ENCODE measurements at places on chromosomes 5 and 9.
A peak's percentile ranks its signal among the peaks of the same experiment; 100 is the strongest.

DNA sequence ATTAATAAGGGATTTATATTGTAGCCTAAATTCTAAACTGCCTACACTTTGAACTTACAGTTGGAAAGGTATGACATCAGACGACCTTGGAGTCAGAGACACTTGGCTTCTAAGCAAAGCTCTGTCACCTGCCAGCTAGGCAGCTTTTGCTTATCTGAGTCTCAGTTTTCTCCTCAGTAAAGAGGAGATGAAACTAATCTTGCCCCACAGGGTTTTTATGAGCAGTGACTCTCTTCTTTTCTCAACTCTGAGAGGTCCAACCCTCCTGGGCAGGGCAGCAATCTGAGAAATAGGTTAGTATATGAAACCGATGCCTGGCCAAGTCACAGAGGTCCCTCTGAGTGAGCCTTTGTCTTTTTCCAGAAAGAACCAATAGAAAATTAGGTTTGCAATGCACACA is 53.9 kb downstream of the WDR36 start:
- DNase-seq, result no peak

DNA sequence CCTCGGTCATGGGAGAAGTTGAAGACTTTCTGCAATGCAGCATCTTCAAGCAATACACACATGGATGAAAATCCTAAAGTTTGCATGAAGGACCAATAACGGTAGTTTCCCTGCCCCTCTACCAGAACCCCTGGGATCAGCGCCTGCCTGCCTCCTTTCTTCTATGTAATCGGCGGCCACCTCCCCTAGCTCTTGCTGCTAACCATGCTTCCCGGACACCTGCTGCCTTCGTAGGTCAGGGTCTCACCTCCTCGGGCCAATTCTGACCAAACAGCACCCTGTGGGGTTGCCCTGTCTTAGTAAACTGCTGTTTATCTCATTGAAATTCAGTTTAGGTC is 388 bp upstream of the MED10 start:
- DNase-seq, result no peak

- DNase-seq, result peak; percentile 89
Observed at GRCh38 chr9:133184971-133185370, 21.3 kb upstream of the GBGT1 start.

DNA sequence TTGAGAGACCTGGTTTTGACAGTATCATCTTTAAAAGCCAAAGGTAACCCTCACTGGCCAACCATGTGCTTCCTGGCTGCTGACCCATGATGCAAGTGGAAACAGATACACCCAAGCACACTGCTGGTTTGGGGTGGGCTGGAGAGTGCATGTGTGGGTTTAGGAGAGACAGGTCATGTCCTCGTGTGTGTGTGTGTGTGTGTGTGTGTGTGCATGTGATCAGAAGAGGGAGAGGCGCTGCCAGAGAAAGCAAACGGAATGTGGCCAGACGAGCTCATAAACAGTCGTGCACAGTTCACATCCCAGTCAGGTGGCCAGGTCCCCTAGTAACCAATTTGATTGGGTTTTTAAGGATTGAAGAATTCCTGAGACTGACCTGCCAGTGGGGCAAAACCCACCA is 112.8 kb upstream of the ICE1 start:
- DNase-seq, result no peak

DNA sequence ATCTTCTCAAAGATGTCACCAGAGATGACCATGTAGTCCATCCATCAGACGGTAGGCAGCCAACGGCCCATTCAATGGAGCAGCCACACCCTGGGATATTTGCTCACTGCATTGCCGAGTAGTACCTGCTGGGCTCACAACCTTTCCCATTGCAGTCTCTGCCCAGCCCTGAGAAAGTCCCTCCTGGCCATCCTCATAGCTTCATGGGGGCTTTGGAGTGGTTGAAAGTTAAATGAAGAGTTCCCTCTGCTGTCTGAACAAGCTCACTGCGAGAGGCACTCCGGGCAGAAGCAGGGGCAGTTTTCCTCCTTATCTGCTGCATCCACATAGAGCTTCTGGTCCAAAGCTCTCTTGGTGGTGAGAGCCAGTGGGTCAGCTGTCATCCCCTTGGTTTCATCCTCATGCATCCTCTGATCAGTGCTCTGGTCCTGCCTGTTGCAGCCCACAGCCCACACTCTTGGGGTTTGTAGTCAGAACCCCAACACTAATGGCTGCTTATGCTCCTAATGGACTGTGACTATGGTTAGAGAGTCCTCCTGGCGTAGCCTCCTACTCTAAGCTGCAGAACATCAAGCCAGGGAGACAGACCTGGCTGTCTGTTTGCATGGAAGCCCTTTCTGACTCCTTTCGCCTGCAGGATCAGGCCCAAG is 23.3 kb downstream of the TNFSF8 start:
- peak; percentile 72 for DNase-seq

GRCh38 chr5:158431369-158432029 is 572.6 kb upstream of the CLINT1 start:
- peak; percentile 64 for DNase-seq

- peak; percentile 2 for DNase-seq
Observed at GRCh38 chr5:98031496-98031895, 742.0 kb upstream of the RGMB start.

GRCh38 chr9:10479172-10479571 is 133.6 kb downstream of the PTPRD start:
- DNase-seq, result peak; percentile 0

DNA sequence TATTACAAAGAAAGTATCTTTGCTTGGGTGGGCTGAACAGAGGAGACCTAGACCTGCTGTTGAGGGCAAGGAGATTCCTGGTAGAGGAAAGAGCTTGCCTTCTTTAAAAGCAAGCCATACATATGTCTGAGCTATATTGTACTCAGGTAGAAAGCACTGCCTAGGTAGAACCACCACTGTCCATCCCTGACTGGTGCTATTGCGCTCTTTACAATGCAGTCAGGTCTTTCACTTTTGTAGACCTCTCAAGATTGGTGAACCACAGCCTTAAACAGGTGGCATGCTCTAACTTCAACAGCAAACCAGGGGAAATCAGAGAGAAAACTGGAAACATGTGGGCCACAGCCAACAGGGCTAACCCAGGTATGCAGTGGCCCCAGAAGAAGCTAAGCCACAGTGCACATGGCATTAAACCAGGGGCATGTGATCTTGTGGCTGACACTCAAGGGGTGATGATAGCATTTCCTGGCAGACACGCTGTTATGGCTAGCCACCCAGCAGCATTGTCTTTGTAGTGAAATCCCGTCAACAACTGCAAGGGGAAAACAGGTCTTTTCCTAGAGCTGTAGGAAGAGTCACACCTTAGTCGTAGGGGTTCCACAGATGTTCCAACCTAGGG is 253.9 kb upstream of the PCSK5 start:
- DNase-seq, result no peak

DNA sequence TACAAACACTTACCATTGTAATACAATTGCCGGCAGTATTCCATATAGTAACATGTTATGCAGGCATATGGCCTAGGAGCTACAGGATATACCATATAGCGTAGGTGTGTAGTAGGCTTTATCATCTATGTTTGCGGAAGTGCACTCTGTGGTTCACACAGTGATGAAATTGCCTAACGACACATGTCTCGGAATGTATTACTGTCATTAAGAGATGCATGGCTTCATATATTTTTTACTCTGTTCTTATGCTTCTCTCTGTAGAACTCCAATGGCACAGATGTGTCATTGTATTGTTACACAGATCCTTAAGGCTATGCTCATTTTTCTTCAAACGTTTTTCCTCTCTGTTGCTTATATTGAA is 19.2 kb upstream of the ANKRD18A start:
- DNase-seq, result no peak

DNA sequence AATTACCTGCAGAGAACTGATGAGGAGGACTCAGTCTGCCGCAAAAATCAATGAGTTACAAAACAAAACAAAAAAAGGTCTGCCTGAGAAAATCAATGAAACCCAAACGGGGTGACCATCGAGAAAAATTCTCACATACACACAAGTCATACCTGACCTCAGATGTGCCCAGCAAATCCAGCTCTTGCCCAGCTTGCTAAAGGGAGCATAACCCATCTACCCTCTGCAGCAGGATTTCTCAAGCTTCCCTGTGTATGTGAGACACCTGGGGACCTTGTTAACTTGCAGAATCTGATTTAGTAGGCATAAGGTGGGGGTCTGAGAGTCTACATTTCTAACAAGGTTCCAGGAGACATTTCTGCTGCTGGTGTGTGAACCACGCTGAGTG is 126.3 kb downstream of the TLE1 start:
- no peak for DNase-seq

- peak; percentile 8 for DNase-seq
Observed at GRCh38 chr5:16585041-16585667, 31.6 kb downstream of the RETREG1 start.

DNA sequence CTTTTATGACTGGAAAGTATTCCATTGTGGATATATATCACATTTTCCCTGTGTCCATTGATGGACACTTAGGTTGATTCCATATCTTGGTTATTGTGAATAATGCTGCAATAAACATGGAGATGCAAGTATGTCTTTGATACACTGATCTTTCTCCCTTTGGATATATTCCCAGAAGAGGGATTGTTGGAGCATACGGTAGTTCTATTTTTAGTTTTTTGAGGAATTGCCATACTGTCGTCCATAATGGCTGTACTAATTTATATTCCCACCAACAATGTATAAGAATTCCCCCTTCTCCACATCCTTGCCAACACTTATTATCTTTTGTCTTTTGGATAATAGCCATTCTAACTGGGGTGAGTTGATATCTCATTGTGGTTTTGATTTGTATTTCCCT is 54.9 kb upstream of the PITX1 start:
- DNase-seq, result no peak

DNA sequence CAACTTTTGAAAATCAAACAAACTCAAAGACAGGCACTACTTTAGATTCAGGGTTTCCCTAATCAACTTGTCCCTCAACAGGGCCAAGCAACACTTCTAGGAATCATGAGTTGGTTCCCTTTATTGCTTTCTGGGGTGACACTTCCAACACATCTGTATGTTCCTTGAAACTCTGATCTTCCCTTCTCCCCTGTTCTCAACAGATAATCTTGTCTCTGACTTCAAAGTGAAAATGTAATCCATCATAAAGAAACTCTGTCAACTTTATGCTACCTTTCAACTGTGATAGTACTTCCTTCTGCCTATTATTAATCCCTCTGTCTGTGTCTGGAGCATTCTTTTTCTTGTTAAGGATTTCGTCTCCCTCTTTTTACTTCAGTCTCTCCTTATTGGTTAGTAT is 250.1 kb upstream of the MEF2C start:
- DNase-seq, result no peak

GRCh38 chr9:69674112-69674685 is 2.0 kb upstream of the APBA1 start:
- no peak for DNase-seq

DNA sequence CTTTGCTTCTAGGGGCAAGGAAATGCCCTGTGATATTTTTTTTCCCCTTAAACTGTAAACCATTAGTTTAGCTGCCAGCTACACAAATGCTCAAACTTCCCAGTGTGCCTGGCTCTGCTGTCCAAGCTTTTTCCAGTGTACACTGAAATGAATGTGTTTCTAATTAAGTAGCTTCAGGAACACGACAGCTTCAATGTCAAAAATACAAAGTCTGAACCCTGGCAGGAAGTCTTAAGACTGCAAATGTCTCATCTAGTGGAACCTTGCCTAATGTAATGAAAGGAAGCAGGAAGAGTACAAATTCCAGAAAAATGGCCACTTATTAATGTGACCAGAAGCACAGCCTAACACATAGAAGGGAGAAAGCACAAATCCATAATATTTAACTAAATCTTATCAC is 255.2 kb downstream of the CRB2 start:
- peak; percentile 52 for DNase-seq

DNA sequence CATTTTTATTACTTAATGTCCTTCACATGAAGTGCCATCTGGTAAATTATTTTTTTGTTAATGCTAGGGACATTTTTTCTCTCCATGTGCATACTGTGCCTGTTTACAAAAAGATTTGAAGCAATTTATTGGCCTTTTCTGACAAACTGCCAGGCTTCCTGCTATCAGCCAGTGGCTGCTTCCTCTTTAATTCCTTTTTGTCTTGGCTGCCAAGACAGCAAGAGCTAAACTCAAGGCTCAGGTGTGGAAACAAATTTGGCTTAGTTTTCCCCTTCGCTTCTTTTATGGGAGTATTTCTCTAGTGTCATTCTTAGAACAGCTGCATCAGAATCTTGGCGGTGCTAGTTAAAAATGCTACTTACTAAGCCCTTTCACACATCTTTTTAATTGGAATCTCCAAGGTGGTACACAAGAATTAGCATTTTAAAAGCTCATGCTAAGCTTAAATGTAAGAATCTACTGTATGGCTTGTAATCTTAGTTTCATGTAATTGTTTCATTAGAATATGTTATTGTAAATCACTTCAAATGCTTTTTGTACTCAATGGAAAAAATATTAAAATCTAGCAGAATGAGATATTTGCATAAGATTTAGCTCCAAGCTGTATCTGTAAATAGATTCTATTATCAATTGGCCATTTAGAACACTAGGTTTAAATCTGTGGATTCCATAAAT is 134.2 kb upstream of the RASGRF2 start:
- no peak for DNase-seq

- peak; percentile 6 for DNase-seq
Observed at GRCh38 chr5:123874600-123875201, 362.7 kb downstream of the CSNK1G3 start.

DNA sequence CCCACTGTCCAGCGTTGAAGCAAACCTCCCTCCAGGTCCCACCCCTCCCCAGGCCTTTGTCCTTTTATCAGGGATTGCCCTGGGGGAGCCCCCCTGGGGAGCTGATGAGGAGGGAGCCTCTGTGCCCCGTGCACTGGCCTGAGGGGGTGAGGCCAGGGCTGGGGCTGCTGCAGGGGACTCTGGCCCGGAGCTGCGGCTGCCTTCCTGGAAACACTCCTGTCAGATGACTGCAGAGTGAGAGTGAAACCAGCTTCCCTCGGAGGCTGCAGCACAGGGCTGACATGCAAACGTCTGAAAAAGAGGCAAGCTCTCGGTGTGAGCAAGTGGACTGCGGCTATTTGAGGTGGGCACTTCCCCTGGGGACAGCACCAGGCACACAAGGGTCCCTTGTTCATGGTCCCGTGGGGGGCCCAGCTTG is 4.6 kb upstream of the TRAF2 start:
- peak; percentile 57 for DNase-seq

GRCh38 chr5:64707191-64707590 is 16.9 kb downstream of the SHISAL2B start:
- DNase-seq, result no peak

DNA sequence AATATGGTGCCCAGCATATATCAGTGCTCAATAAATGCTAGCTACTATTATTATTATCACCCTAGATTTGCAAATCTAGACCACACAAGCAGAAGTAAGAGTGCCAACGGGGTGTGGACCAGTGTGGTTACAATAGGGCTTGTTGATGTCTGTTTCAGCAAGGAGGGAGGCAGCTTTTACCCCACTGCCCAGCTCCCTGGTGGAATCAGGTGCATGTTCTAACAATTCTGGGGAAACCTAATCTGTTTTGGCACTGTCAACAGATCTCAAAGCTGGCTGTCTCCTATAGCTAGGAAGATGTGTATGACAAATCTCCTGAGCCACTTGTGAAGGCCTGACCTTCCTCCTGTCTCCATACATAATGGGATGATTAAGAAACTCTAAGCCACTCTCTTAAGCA is 5.7 kb downstream of the TGFBI start:
- no peak for DNase-seq

Measured in GM23248 (cell line).